ENCODE measurements at places on chromosomes 3 and 15. TPM values are rescaled to one million over a fixed set of nuclear protein-coding genes. Genes with fewer than 3 reads are reported as not detected.
A peak's percentile ranks its signal among the peaks of the same experiment; 100 is the strongest.

DNA sequence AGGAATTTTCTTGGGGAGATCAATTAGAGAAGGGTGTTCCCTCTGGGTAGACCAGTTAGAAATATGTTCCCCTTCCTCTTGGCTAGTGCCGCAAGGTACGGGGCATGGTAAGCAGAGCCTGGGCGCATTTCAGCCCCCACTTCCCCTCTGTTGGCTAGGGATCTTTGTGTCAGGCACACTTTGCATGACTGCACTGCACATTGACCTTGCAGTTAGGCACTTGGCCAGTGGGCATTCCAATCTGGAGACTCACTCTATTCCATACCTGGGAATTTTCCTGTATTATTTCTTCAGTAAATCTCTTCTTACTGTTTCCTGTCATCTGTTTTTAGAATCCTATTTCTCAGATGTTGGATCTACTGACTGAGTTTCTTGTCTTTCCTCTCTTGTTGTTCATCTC, 30.0 kb upstream of the CACNA1D start:
- no peak for DNase-seq

The GASK1A gene
- polyA plus RNA-seq, result 0.38 TPM

DNA sequence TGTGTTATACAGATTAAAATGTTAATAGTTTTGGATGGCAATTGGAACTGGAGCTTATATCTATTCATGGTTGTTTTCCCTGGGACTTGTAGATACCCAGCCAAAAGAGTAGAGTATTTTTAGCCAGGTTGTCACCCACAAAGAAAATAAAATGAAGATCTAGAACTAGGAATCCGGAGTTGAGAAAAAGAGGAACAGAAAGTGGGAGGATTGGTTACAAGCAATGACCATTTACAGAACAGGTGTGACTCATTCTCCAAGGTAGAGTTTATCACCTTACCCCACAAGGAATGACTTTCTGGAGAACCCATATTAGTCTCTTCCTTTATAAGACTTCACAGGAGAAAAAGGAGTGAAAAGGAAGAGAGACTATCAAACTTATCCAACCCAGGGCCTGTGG, 99.8 kb downstream of the TMEM108 start:
- DNase-seq, result no peak

DNA sequence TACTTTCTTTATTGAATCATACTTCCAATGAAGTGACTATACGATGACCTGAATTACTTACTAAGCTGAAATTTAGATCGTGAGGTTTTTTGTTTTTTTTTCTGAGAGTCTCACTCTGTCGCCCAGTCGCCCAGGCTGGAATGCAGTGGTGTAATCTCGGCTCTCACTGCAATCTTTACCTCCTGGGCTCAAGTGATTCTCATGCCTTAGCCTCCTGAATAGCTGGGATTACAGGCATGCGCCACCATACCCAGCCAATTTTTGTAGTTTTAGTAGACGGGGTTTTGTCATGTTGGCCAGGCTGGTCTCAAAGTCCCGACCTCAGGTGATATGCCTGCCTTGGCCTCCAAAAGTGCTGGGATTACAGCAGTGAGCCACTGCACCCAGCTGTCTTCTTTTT, 28.7 kb downstream of the SPPL2A start:
- DNase-seq, result no peak

GRCh38 chr3:155179966-155180757, 100.0 kb downstream of the MME start:
- no peak for DNase-seq

DNA sequence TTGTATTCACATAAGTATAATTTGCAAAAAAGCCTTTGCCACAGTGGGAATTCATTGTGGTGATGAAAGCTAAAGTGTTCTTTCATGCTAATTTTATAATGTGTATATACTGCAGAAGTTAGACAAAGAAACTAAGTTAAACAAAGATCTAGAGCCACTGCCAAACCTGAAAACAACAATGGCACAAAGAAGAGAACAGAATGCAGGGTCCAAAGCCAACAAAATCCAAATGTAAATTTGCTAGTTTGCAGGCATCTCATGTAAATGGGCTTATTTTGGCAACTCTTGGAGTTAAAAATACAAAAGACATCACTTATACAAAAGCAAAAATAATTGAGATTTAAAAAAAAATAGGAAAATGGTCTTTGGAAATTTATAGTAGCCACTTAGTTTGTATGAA, 123.0 kb downstream of the TCF12 start:
- DNase-seq, result no peak

The CCNL1 gene
- 132 TPM for polyA plus RNA-seq

DNA sequence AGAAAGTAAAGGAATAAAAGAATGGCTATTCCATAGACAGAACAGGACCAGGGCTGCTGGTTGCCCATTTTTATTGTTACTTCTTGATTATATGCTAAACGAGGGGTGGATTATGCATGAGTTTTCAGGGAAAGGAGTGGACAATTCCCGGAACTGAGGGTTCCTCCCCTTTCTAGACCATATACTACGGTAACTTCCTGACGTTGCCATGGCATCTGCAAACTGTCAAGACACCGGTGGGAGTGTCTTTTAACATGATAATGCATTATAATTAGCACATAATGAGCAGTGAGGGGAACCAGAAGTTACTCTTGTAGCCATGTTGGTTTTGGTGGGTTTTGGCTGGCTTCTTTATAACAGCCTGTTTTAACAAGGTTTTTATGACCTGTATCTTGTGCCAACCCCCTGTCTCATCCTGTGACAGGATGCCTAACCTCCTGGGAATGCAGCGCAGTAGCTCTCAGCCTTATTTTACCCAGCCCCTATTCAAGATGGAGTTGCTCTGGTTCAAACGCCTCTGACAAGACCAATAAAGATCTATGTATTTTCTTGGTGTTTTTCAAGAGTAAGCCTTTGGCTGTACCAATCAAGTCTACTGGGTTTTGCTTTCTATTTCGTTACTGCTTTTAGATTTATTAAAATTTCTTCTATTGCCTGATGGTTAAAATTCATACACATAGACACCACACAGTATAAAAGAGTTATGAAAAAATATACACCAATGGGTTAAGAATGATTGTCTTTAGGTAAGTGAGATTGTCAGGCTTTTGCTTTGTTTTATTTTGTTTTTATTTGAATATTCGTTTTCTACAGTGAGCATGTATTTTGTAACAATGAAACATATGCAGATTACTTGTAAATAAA, 37.4 kb upstream of the CTDSPL start:
- DNase-seq, result no peak

GRCh38 chr15:80495401-80495942, 91.3 kb downstream of the ARNT2 start:
- no peak for DNase-seq

GRCh38 chr15:58401991-58402649, 29.7 kb upstream of the LIPC start:
- no peak for DNase-seq

GRCh38 chr3:72675243-72675642, 173.0 kb downstream of the SHQ1 start:
- DNase-seq, result no peak

DNA sequence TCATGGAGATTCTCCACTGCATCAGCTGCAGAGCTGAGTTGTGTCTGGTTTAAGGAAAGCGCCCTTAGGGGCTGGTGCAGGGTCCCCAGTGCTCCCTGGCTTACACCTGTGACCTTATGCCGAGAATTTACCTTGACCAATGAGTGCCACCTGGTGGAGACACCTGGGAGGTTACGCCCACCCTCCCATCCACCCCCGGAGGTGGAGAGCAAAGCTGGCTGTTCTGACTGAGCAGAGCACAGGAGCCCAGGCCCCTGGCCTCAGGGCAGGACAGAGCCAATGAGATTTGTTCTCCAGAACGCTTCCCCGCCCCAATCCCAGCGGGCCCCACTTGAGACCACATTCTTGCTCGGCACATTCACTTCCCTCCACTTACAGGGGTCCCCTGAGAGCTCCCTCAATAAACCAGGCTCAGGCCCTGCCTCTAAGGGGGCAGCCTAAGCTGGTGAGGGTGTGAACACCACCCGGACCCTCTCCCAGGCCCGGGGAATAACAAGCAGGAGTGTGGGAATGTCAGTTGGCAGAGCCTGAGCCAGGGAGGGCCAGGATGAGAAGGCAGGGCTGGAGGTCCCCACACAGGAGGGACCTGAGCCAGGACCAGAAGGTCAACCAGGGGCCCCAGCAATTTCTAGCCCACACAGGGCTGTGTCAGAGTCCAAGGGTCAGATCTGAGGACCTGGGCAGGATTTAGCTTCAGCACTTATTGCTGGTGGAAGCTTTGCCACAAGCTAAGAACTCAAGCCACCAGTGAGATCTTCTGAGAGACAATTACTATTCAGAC, 117.1 kb downstream of the TPRA1 start:
- DNase-seq, result no peak

GRCh38 chr15:79916502-79917132, 19.8 kb upstream of the MTHFS start:
- DNase-seq, result no peak

GRCh38 chr3:81859524-81859923, 98.1 kb upstream of the GBE1 start:
- no peak for DNase-seq

The CCDC39 gene
- polyA plus RNA-seq, result not detected

- DNase-seq, result no peak
Observed at GRCh38 chr3:88152841-88153240, 3.1 kb downstream of the C3orf38 start.

DNA sequence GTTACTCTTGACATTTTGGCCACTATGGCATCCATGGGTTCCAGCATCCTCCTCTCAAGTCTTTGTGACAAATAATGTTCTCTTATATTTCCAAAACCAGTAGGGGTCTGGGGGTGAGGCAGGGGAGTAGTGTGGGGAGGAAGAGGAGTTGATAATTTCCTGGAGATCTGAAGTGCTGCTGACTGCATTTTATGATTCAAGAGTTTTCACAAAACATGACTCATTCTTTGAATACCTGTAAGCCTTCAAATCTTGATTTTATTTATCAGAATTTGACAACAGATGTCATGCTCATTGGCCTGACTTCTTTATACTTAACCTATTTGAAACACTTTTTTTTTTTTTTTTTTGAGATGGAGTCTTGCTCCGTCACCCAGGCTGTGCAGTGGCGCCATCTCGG, 98.8 kb upstream of the PLXND1 start:
- DNase-seq, result no peak

GRCh38 chr3:150225986-150226385, 182.1 kb upstream of the TSC22D2 start:
- DNase-seq, result no peak

DNA sequence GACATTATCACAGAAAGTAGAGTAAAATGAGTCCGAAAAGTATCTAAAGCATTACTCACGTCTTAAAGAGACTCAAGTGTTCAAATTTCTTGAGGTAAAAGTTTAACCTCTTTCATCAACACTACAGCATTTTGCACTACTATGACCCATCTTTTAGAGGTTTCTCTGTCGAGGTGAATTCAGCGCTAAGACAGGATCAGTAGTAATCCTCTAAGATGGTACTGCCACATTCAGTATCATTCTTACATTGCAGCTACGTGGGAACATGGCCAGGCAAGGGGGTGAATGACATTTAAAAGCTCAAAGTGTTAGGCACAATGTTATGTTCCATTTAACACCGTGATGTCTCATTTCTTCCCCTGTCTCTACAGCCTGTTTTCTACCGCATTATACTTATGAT, 210.8 kb downstream of the FMN1 start:
- no peak for DNase-seq

- no peak for DNase-seq
Observed at GRCh38 chr3:190432216-190432615, 17.5 kb downstream of the TMEM207 start.

- no peak for DNase-seq
Observed at GRCh38 chr15:78944669-78945407, at the start of gene CTSH. CTSH (minus strand) TSS chr15:78945046; CDS start chr15:78944981, 65 bp downstream.

GRCh38 chr3:27930052-27930602, 208.0 kb upstream of the EOMES start:
- no peak for DNase-seq

GRCh38 chr3:54862526-54862925, 65.3 kb downstream of the LRTM1 start:
- no peak for DNase-seq

GRCh38 chr3:8445861-8446260, 55.8 kb upstream of the LMCD1 start:
- DNase-seq, result peak; percentile 90

DNA sequence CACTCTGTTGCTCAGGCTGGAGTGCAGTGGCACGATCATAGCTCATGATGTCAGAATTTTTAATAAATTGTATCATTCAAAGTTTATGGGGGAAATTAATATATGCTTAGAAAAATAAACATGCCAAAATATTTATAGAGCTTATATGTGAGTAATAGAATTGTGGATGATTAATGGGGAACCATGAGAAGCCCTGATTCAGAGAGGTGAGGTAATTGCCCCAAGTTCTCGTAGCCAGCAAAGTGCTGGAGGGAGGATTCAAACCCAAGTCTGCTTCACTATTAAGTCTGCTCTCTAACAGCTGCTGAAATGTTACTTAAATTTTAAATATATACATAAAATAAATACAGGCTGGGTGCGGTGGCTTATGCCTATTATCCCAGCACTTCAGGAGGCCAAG, 26.2 kb upstream of the IGF2BP2 start:
- no peak for DNase-seq

DNA sequence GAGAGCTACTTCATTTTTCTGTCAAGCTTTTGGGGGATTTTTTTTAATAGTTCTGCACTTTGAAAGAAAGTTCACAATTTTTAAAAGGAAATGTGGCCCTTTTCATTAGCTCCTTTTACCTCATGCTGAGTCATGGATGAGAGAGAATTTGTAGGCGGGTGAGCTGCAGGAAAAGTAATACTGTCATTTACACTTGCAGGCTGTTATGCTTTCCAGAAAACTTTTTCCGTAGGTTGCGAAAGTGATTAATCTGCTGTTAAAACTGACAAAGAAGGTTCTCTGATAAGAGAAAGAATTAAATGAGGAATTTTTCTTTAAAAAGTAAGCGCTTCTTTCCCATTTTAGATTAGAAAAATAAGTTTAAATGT, 430.2 kb downstream of the LPP start:
- no peak for DNase-seq

GRCh38 chr3:156978481-156978961, 152.4 kb downstream of the LEKR1 start:
- DNase-seq, result no peak

DNA sequence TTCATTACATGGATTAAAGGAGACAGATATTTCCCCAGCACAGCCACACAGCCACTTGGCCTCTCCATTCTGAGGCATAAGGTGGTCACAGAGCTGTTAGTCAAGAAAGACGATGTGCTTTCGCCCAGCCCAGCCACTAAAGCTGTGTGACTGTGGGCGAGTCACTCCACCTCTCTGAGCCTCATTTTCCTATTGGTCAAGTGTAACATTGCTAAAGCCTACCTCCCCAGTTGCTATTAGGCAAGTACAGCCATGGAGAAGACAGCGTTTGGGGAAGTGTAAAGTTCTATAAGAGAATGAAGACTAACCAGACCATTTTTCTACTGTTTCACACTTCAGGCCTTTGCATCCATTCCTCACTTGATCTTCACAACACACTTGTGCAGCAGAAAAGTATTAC, 24.1 kb downstream of the TMEM40 start:
- DNase-seq, result no peak

The CLDN18 gene
- not detected for polyA plus RNA-seq

GRCh38 chr15:64285871-64286270, 70.1 kb downstream of the CSNK1G1 start:
- no peak for DNase-seq

The GOLGA8S gene
- polyA plus RNA-seq, result 0.01 TPM

The GRAMD1C gene
- 1.2 TPM for polyA plus RNA-seq

Data from BJ (cell line).